Stimulated activated CD8-positive, alpha-beta memory T cell treated with anti-CD3 and anti-CD28 coated beads, Interleukin-4, amount 100 ng/mL, for 4 hours (primary cell): ENCODE measurements at places on chromosomes 7 and 10.

- no peak for DNase-seq
Observed at GRCh38 chr10:101263150-101263752, 34.0 kb upstream of the LBX1 start.

GRCh38 chr7:137966641-137967142 lies 35.2 kb downstream of the CREB3L2 start:
- DNase-seq = no peak

DNA sequence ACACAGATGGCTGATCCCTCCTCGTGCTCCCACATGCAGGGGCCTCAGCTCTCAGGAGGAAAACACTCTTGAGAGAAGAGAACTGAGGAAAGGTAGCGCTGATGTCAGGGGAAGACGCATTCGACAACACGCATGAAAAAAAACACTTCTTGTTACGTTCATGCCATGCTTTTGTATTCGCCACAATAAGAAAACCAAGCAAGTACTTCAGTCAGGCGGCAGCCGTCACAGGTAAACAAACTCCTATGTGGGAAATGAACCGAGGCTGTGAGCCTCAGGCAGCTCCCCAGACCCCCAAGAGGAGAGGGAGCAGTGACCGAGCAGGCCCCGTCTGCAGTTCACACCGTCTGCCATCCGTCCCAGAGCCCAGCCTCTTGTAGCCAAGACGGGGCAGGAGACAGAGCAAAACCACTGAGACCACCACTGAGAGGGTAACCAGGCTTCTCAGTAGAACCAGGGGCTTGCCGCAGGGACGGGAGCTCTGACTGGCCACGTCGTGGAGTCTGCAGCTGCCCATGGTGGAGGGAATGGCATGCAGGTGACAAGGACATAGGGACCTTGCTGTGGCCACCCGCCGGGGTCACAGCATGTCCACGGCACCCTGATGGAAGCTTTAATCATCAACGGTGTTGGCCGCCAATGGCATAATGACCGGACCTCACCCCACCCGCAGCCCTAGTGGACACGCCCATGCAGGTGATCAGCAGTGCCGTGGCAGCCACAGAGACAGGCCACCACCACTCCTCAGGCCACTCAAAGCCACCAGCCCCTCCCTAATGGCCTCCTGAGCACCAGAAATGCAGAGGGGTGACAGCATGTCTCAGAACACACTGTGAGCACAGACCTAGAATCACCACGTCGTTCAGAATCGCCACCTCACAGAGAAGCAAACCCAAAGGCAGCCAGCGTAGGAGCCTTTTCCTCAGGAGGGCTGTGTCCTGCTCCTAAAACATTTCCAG lies 304.3 kb downstream of the PTPRN2 start:
- no peak for DNase-seq

- no peak for DNase-seq
Observed at GRCh38 chr7:41738806-41739205, 35.9 kb upstream of the INHBA start.

DNA sequence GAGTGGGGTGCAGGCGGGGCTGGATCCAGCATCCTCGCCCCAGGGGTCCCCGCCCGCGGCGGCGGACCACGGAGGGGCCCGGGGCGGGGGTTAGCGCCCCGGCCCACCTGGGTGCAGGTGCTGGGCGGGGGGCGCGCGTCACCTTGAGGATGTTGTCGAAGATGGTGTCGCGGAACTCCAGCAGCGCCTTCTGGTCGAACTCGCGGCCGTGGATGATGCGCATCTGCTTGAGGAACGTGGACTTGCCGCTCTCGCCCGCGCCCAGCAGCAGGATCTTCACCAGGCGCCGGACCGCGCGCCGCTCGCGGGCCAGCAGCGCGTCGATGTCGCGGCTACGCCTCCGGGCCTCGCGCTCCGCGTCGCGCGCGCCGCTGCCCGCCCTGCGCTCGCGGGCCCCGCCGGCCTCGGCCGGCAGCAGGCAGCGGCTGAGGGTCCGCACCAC lies 376 bp downstream of the GNA12 start:
- no peak for DNase-seq
